ENCODE measurements at places on chromosomes 6 and 20.

DNA sequence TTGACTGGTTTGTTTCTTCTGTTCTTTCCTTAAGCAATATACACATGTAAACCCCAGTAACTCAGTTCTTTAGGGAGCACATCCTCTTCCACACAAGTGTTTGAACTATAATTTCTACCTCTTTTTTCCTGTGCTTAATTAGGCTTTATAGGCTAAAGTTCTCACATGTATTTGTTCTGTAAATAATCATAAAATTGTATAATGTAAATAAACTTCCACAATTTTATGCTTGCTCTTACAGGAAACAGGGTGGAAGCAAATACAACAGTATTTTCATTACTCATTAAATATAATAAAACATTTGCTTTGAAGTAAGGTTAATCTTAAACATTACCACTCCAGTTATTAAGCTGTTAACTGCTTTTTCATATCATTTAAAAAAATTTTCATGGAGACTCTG, 26.9 kb downstream of the GPRC6A start:
- no peak for DNase-seq

DNA sequence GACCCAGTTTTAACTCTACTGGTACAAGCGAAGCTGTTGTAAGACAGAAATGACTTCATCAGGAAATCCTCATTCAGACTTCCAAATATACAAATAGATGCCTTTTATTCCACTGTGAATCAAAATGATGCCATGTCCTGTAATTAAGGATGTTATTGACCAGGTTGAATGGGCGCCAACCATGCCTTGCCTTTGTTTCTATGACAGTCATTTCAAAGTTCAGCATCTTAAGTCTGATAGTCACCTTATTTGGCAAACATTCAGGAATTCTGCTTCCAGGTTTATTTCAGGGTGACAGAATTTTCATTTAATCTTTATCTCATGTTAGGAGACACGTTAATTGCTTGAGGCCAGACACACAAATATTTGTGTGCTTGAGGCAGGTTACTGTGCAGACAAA, 592.8 kb upstream of the JAG1 start:
- DNase-seq: no peak

DNA sequence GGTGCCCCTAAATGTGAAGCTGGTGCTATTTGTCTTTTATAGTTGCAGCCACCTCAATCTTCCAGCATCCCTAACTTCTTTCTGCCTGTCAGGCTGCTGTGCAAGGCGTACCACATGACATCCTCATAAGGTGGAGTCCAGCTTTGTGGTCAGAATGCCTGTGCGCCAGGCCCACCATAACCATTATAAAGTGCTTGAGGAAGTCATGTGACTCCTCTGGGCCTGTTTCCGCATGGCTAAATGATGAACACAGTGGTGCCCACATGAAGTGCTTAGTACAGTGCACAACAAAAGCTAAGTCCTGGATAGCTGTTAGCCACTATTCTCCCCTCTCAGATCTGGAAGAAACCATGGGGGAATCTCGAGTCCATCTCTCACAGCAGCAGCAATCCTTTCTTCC, 75.6 kb downstream of the INSM1 start:
- no peak for DNase-seq

GRCh38 chr6:20198775-20199174, 13.5 kb downstream of the MBOAT1 start:
- DNase-seq: no peak

DNA sequence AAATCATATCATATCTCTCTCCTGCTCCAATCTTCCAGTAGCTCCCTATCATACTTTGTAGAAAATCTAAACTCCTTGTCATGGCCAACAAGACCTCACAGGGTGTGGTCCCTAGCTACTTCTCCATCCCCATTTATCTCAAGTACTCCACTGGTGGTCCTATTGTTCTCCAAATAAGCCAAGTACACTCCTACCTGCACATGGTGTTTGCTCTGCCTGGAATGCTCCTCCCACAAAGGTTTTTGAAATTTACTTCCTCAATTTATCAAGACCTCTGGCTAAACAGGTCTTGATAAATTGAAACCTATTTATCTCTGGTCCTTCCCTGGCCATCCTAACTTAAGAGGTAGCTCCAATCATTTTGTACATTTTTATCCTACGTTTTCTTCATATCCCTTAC, 12.1 kb downstream of the TMX4 start:
- DNase-seq: no peak

Measured in activated CD4-positive, alpha-beta T cell treated with anti-CD3 and anti-CD28 coated beads, Interleukin-2, Interleukin-4, amounts not matched to agents 100 ng/mL and 50 ng/mL, durations not matched to agents 16 hours and 8 hours (primary cell).